Activated CD4-positive, alpha-beta memory T cell treated with anti-CD3 and anti-CD28 coated beads, Interleukin-2, amount 10 ng/mL, durations not matched to agents 7 days and 5 days (primary cell): ENCODE measurements at places on chromosomes 16 and 17.

- no peak for DNase-seq
These were observed 49.5 kb downstream of the HLF start for GRCh38 chr17:55314061-55314783.

- DNase-seq: no peak
These were observed 44.9 kb downstream of the ABCA5 start for GRCh38 chr17:69282002-69282401.

GRCh38 chr17:82666931-82667667 is 18.9 kb upstream of the WDR45B start:
- DNase-seq: no peak

- no peak for DNase-seq
These were observed 227.3 kb downstream of the CCDC182 start for GRCh38 chr17:57517632-57518456.
